ENCODE measurements at places on chromosomes 4 and X.

- DNase-seq, result no peak
Observed at GRCh38 chr4:182729516-182729915, 187.7 kb downstream of the DCTD start.

DNA sequence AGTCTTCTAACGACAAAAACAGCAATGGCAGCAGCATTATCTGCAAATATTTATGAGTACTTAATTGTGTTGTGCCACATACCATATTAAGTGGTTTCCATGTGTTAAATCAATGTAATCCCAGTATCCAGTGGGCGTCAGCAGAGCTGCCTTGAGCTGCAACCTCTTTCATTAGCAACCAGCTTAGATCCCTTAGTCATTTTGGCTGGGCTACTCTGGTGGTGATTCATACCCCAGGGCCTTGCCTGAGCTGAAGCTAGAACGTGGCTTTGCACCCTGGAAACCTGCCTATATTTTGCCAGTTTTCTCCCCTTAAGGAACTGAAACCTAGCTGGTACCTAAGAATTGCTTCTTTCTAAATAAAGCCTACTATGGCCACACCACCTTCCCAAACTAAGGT lies 474.3 kb upstream of the FTHL17 start:
- no peak for DNase-seq

DNA sequence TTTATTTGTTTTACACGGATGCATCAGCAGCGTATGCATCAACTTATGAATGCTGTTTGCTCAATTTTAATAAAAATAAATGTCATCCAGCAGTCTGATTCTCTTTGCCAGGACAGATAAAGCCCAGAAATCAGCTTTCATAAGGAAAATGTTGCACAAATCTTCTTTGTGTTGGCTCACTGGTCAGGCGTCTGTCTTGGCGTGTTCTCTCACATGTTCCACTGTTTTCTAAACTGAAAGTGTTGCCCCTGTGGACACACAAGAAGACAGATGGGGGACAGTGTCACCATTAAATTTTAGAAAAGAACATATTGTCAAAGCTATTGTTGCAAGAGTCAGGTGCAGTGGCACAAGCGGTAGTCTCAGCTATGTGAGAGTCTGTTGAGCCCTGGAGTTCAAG lies 316.2 kb downstream of the CENPC start:
- DNase-seq, result no peak

DNA sequence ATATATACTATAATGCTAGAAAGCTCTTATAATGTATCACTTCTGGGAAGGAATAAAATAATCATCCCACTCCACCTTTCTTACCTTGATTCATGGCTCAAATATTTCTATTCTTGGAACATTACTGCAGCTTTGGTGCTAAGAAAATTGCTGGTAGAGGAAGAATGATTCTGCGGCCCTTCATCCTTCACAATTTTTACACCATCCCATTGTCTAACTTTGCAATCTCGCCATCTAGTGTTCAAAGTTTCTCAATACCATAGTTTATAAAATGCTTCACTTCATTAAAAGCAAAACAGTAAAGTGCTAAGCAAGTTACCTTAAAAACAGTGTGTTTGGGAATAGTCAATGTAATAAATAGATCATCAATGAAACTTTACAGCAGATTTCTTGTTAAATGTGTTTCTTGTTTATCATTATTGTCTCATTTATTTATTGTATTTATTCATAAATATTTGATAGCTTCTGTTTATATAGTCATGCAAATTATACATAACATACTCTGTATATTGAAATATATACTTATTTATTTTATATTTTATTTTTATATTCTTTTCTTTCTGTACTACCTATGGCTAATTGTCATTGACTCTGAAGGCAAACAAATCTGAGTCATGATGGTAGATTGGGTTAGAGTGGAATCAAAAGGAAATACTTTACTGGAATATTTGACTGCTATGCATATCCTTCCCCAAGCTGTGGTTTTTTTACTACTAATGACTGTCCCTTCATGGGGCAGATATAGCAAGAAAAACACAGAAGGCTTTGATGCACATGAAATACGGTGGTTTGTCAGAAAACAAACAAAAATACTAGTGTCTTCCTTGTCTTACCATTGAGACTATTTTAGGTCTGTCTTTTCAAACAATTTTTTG lies 390.7 kb downstream of the MAPK10 start:
- DNase-seq, result no peak

All from NK-92 treated with Interleukin-12 subunit alpha and Interleukin-12 subunit beta, amount 100 ng/mL, for 24 hours (cell line).